NCI-H446 treated with DMSO at 0.1 percent for 48 hours (cell line): ENCODE measurements at places on chromosomes 1 and 21.

DNA sequence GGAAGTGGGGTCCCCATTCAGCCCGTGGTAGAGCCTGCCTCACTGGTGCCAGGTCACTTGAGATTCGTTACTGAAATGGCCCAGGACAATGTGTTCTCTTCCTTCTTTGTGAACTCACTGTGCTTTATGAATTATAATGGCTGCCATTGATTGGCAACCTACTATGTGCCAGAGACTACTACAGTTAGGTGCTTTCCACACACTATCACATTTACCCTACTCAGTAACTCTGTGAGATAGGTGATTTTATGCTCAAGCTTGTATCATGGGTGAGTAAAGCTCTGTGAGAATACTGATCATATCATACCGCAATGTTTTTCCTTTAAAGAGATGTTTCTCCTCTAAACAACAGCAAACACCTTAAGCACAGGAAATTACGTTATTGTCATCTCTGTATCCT is 225.9 kb downstream of the SMYD3 start:
- DNase-seq, result no peak

DNA sequence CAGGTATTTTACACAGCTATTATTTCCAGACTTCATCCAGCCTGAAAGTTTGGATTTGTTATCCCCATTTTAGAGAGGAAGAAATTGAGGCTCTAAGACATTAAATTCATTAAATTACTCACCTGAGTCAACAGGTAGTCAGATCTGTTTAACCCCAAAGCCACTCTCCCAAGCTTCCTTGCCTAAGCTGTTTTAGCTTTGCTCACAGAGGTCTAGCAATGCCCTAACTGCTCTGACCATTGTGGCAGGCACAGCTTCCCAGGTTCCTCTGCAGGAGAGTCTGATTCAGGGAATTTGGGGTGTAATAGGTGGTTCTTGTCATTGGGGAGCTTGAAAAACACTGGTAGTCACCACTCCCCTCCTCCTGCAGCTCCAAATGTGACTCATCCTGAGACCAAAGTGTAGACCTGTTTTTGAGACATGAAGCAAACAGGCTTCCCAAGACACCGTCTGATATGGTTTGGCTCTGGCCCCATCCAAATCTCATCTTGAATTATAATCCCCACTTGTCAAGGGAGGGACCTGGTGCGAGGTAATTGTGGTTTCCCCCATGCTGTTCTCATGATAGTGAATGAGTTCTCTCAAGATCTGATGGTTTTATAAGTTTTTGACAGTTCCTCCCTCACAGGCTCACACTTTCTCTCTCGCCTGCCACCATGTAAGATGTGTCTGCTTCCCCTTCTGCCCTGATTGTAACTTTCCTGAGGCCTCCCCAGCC is 142.8 kb upstream of the DNAH14 start:
- no peak for DNase-seq

- DNase-seq, result no peak
These were observed 524 bp downstream of the TP53BP2 start for GRCh38 chr1:223845037-223845809.

- DNase-seq, result no peak
These were observed 459.2 kb upstream of the RUNX1 start for GRCh38 chr21:35508139-35508888.

DNA sequence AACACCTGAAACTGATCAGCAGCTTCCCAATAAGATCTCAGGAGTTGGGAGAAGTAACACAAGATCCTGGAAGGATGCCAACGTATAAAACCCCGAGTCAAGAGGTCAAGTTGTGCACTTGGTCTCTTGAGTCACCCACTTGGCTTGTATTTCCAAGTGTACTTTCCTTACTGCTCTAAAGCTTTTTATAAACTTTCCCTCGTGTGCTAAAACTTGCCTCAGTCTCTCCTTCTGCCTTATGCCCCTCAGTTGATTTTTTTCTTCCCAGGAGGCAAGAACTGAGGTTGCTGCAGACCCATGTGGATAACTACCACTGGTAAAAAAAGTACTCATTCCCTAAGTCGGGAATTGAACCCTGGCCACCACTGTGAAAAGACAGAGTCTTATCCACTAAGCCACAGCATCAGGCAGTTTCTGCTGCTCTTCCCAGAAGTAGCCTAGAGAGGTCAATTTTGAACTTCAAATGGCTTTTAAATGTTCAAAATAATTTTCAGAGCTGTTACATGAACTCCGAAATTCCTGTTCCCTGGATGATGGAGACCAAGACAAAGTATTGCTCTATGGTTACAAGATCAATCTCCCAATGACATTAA is 28.9 kb downstream of the ITLN2 start:
- no peak for DNase-seq

DNA sequence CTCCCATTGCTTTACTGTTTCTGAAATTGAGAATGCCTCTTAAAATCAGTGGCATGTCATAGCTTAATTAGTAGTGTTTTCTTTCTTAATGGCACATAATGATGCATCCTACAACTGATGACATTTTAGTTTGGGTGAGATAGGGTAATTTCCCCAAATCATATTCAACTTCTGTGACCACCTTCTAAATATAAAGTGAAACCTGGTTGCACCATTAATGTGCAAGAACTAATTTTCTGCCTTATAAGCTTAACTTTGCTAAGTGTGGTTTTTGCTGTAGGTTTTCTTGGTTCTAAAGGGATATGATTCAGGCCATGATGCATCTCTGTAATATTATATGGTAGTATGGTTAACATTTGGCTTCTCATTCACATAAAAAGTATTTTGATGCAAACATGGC is 8.9 kb downstream of the POGK start:
- DNase-seq, result no peak

GRCh38 chr1:160256396-160257046 is 5.8 kb downstream of the DCAF8 start:
- peak; percentile 65 for DNase-seq

- DNase-seq, result no peak
These were observed 42.5 kb downstream of the MRAP start for GRCh38 chr21:32340863-32341848.

DNA sequence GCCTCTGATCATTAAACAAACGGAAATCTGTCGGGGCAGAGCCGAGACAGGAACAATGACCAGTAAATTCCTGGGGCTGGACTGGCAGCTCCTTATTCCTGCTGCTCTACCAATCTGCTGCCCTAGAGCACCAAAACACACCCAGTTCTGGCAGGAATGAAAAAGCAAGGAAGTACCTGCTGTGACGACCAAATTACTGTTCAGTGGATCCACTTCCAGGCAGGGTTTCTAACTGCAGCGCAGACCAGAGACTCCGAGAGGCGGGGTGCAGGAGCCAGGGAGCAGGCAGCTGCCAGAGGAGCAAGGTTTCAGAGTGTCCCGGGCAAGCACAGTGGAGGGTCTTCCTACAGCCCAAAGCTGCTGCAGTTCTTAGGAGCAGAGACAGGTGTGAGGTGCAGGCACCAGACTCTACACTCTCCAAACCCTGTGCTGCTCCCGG is 32.4 kb downstream of the KANK4 start:
- DNase-seq, result no peak

DNA sequence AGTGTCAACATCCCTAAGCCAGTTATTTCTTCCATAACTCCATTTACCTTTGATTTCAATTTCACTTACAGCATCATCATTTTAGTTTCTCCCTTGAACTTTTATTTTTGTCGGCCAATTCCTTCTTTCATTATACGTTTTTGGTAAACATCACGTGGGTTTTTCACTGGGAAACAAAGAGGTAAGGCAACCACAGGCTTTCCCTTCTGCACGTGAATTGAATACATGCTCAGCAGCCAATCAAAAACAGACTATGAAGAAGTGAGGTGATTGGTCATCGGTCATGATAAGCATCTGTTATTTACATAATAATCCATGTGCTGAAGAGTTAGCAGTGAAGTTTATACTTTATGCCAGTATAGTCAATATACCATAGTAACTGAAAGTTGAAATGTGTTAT is 98.7 kb downstream of the NCAM2 start:
- DNase-seq, result no peak

- DNase-seq, result peak; percentile 19
These were observed 10.0 kb downstream of the ARID1A start for GRCh38 chr1:26705788-26706311.

- no peak for DNase-seq
These were observed 26.5 kb upstream of the MRPS6 start for GRCh38 chr21:34046917-34047316.

DNA sequence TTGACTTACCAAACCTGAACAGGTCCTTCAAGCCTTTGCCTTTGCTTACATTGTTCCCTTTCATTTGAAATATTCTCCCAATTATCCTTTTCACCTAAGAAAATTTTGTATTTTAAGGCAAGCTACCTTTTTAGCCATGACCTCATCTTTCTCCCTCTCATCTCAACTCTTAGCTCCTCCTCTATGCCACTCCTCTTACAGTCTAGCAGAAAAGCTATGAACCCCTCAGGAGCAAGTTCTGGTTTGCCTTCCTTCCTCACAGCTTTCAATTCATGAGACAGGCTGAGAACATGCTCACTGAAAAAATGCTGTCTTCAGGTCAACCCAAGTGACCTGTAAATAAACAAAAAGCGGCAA is 8.3 kb upstream of the MUTYH start:
- DNase-seq, result no peak

DNA sequence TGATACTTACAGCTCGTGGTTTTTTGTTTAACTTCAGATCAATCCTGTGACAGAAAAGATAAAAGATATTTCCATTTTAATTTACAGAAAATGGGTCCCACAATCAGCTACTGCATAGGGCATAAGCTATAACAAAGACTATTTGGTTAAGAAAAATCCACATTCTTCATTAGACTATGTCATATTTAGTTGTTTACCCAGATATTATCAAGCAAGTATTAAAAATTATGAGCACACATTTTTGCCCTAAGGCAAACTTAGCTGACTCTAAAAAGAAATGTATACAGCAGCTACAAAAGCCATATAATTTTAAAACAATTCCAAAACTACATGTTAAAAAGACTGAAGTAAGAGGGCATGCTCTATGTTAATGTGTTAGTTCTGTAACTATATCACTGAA is 18.7 kb downstream of the MEAF6 start:
- DNase-seq, result no peak

DNA sequence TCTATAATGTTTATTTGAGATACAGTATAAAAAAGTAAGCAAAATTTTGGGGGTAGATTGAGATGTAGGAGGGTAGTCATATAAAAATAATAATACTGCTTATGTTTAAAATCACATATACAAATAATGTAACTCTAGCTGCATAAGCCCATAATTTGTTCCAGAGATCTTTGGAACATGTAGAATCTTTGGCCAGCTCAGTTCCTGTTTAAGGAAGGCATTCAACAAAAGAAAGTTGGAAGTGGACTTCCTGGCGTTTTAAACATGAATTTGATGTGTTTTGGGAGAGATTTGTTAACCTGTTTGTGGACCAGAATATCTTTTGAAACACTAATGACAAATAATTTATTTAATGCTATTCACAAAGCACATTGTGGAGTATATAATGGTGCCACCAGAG is 27.7 kb downstream of the GIPC2 start:
- DNase-seq, result no peak

DNA sequence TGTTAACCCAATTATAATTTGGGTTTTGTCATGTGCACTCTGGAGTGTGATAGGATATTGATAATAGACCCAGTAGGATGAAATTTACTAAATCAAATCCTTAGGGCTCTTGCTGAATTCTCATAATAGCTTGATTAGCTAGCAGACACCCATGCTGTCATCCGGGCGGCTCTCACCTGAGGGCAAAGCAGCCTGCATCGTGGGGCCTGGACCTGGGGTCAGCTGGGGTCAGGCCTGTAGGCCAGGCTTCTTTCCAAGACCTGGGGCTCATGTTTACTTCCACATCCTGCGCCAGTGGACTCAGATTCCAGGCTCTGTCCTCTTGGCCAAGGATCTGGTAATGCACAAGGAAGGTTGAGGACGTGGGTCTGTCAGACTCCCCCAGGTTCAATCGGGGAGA is 486.3 kb downstream of the NPHP4 start:
- no peak for DNase-seq

DNA sequence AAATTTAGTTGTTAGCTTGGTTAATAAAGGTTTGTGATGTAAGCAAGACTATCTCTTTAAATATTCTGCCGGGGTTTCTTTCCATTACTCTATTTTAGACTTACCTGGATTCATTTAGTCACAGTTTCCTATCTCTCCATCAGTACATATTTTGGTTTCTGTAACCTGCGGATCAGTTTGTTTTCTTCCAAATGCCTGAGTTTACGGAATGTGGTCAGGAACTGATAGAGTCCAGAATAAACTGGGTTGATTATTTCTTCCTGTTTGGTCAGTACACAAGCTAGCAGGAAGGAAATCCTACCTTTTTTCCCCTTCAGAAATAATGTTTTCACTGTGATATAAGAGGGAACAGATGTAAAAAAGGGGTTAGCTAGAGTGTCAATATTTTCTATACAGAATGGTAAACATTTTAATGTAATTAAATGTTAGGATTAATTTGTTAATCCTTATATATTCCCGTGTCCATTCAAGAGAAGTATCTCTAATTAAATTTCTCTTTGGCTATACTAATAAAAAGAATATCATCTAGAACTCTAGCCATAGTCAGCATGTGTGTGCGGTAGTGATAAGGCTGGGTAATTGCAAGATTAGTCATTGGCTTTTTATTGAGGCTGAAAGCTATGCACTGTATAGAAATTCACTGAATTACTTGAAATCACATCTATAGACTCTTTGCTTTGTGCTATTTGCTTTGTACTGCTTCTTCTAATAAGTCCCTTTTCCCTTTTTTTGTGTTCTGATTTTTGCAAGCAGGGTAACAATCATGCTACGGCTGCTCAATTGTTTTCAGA is 144.7 kb upstream of the ADGRL4 start:
- no peak for DNase-seq

DNA sequence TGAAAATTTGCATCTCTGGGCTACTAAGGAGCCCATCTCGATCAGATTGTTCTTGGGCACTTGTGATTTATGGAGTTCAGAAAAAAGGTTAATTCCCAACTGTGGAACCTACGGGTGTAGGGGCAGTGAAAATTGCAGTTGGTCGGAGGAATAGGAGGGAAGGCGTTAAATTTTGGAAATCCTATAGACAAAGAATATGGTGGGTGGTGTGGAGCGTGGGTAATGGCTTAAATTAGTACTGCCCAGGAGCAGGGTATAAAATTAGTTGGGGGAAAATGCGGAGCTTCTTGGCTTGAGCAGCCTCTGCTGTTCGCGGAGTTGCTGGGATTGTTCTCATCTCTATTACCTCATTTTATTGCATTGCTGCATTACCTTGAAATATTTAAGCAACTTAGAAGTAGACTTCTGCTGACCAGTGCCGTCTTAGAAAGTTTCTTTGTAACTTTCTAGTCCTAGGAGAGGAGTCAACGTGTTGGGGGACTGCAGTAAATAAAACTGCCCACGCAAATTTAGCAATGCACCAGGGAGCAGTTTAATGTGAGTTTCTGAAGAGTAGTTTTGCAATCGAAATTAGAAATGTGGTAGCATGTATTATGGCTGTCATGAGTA is 514 bp downstream of the S1PR1 start:
- DNase-seq, result no peak

DNA sequence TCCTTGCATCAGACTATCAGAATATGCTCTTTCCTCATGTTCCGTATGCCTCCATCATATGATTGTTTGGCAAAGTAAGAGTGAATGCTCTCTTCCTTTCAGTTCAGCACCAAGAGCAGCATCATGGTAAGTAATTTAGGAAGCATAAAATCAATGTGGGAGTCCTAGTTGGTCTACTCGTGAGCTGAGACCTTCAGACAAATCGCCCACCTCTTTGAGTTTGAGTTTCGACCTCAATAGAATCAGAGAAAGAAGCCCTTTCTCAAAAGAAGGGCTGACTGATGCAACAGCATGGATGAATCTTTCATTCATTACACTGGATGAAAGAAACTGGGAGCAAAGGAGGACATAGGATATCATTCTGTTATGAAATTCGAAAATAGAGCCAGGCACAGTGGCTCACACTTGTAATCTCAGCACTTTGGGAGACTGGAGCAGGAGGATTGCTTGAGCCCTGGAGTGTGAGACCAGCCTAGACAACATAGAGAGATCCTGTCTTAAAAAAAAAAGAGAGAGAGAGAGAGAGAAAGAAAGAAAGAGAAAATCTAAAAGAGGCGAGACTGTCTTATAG is 112.5 kb downstream of the ZC3H11B start:
- no peak for DNase-seq
